ENCODE measurements at places on chromosomes 13 and 19.

- no peak for DNase-seq
Observed at GRCh38 chr13:95642999-95643398, 1.5 kb downstream of the DZIP1 start.

- no peak for DNase-seq
Observed at GRCh38 chr13:100442095-100442832, 146.3 kb downstream of the GGACT start.

GRCh38 chr19:16016226-16017137 is 59.8 kb upstream of the TPM4 start:
- DNase-seq: no peak

DNA sequence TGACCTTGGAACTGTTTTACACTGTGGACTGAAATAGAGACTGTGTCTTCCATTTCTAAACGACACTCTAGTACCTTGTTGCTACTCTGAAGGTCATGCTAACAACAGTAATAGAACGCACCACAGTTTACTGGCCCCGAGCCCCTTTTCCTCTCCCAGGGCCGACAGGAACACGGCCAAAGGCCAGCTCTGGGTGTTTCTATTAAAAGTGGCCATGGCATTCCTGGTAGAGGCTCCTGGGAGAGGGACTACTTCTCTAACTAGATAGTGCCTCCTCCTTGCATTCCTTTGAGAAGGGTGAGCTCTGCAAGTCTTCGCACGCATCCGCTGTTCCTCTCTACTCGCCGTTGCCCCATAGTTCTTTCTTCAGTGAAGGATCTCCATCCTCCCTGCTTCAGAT is 18.7 kb upstream of the SIAH3 start:
- no peak for DNase-seq

DNA sequence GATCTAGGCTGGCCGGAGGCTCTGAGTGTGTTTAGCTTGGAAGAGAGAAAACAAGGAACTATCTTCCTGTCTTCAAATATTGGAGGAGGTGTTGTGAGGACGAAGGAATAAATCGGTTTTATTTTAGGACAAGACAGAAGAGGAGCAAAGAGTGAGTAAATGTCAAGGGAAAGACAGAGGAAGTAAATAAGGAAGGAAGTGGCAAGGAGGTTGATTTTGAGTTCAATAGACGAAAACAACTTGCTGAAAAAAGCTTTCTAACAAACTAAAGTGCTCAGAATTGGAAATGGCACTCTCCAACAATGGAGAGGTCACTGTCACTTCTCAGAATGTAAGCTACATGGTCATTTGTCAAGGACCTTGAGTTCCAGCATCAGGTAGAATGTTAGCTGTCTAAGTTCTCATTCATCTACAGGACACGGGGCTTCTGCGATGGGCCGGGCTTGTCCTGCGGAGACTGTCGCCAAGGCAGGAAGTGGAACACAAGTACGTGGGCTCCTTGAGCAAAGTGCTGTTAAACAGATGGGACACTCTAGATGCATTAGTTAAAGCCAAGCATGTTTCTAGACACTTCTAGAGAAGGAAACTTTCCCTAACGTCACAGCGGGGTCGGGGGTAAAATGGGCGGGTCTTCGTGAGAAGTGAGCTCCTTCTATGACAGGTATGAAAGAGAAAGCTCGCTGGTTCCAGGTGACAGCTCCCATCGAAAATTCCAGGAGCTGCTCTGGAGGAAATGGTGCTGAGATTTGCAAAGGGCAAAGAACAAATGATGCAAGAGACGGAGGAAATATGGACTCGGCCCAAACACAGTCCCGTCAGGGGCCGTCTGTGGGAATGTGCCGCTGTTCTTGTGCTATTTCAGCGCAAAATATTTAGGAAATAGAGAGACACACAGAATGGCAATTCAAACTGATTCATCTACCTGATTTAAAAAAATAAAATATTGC is 103.9 kb upstream of the UBL3 start:
- DNase-seq: no peak

DNA sequence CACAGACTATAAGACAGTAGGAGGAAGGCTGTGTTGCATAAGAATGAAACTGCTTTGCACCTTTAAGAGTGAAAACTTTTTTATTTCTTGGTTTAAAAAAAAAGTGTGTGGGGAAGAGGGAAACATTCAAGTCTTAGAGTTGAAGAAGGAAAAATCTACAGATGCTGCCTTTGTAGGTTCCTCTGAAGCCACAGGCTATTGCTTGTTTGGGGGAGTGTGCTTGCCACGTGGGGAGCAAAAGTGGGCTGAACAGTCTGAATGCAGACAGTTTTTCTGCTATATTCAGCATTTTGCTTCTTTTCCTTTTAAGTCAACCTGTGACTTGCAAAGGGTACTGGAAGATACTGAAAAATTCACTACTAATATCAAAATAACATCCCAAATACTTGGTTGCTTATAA is 36.9 kb downstream of the EFNB2 start:
- DNase-seq: no peak

- DNase-seq: no peak
Observed at GRCh38 chr13:114077099-114077932, 55.1 kb downstream of the RASA3 start.

GRCh38 chr13:38321654-38322053 is 28.0 kb upstream of the UFM1 start:
- DNase-seq: no peak

GRCh38 chr13:26412263-26412662 is 145.2 kb upstream of the WASF3 start:
- DNase-seq: no peak

- no peak for DNase-seq
Observed at GRCh38 chr13:113432506-113433270, 20.6 kb downstream of the ADPRHL1 start.

DNA sequence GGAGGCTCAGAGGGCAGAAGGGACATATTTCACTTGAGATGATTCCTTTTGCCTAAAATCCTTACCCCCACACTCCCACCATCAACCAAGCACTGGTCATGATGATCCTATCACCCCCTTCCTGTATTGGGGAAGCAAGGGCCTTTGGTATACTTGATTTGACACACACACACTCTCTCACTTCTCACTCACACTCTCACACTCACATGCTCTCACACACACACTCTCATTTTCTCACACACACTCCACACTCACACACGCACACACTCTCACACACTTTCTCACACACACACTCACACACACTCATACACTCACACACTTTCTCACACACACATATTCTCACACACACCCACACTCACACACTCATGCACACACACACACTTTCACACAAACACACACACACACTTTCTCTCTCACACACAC is 8.6 kb downstream of the RGCC start:
- no peak for DNase-seq

GRCh38 chr13:24218977-24219376 is 58.5 kb downstream of the SPATA13 start:
- no peak for DNase-seq

GRCh38 chr13:30191491-30192100 is 115.8 kb downstream of the KATNAL1 start:
- DNase-seq: peak; percentile 37

DNA sequence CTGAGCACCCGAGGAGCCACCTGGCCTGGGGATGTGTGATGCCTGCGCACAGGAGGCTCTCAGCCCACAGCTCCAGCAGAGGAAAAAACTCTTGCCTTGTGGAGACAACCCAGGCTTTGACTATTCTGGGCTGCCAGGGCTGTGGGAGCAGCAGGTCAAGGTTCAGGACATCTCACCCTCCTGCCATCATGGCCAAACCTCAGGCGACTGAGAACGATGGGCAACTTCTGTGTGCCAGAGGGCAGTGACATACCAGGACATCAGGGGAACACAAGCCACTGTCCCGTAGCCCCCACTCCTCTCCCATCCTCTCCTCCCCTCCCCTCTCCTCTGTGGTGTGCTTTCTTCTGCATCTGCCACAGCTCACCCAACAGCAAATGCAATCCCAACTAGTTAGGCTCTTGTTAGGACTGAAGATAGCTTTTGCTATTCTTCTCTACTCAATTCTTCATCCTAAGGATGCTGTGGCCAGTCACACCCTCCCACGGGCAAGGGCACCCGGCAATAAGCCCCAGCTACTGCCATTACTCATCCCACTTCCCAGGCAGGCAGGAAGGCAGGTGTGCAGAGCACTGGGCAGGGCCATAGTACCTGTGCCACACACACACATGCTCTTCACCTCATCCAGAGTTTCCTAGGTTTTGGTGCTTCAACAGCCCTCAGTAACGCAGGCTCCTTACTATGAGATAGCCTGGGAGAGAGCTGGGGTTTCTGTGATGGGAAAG is 16.8 kb downstream of the ELL start:
- no peak for DNase-seq

DNA sequence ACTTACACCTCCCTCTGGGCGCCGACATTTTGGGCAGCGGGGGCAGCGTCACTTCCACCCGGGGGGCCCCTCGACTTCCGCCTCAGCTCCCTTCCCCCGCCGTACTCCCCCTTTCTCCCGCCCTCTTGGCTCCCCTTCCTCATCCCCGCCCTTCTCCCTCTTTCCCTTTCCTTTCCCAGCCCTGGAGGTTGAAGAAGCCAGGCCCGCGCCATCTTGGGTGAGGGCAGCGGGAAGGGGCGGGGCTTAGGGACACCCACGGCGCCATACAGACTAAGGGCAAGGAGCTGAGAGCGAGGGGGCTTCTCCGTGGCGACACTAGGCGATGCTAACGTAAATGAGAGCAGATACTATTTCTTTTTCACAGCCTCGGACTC is at the start of gene FIZ1:
TSS of gene FIZ1 (minus strand) at position 50 of the 374 bp plus-strand sequence. CDS start 1,652 bp downstream, outside the sequence.
- peak; percentile 99 for DNase-seq

- DNase-seq: peak; percentile 58
Observed at GRCh38 chr19:49097453-49098288, 12.4 kb downstream of the SNRNP70 start.

DNA sequence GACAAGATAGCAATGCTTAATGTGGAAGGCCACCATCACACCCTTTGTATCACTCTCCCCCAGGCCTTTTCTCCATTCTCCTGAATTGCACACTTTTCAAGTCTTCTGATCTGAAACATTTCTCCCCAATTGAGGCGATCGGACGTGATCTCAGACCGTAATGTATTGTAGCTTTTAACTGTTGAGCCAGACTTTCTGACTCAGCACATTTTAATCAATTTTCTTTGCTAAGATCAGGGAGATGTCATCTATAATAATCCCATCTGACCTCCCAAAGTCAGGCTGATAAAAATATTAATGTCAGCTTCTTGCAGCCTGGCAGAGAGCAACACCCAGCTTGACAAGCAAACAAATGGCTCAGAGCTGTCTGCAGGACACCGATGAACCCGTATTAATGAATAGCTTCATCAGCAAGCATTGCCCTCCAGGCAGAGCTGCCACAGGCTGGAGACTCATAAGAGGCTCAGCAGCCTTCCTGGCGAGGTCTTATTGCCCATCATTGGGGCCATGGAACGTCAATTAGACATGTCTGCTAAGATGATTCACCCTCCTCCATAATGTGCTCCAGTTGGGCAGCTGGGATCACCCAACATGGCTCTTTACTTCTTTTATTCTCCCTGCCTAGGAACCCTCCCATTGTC is 60.2 kb upstream of the UQCRFS1 start:
- DNase-seq: no peak

- DNase-seq: no peak
Observed at GRCh38 chr13:72585254-72585653, 142.2 kb downstream of the MZT1 start.

GRCh38 chr19:2282062-2282861 is at the start of gene PEAK3:
Gene PEAK3, minus strand, starts transcription at chr19:2282175. Its CDS starts 1,244 bp downstream, at chr19:2280931.
- peak; percentile 66 for DNase-seq

DNA sequence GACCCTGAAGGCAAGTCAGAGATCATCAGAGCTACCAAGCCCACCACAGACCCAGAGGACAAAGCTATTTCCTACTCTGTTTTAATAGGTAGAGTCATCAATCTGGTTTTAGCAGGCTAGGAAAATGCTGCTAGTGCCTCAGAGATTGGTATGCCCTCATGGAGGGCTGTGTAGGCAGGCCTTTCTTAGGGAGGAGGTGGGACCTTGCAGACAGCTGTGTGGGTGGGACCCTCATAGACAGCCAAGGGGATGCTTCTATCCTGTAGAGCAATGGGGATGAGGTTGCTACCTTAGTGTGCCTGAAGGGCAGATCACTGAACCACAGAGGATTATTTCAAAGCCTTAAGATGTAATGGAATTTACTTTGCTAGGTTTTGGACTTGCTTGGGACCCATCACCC is 534.9 kb upstream of the KLF12 start:
- DNase-seq: no peak

DNA sequence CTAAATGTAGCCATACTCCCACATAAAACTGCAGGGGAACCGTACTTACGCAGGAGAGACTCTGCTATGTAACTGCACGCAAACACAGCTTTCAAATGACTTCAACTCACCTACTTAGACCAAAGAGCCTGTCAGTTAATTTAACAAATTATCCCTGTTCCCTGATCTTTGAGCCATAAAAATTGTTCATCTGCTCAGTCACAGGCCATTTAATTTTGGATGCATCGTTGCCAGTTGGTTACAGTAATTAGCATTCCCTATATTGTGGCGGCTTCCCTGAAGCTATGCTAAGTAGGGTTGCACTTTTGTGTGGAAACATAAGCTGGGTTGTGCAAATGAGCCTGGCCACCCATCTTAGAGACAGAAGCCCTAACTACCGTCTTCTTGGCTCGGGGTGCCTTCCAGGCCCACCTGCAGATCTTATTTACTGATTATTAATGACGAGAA is 21.2 kb upstream of the OBI1 start:
- no peak for DNase-seq

- no peak for DNase-seq
Observed at GRCh38 chr13:50376895-50377575, 361.8 kb downstream of the KCNRG start.

DNA sequence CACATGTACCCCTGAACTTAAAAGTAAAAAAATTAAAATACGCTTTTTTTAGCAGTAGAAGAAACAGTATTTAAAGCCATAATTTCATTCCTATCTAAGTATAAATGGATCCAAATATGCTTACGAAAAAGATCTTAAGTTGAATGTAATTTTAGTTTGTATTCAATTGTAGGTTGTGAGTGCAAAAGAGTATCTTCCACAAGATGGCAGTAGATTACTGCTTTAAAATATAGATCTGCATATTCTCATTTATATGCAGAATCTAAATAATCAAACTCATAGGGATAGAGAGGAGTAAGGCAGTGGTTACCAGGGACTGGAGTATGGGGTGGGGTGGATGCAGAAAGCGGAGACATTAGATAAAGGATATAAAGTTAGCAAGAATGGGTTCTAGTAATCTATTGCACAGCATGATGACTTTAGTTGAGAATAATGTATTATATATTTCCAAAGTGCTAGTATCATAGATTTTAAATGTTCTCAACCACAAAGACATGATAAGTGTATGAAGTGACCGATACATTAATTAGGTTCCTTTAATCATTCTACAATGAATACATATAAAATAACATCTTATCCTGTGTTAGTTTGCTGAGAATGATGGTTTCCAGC is 14.2 kb downstream of the OR7A17 start:
- peak; percentile 21 for DNase-seq

- DNase-seq: no peak
Observed at GRCh38 chr13:87878706-87879105, 207.5 kb downstream of the SLITRK5 start.

GRCh38 chr13:52921194-52921593 is 72.8 kb upstream of the PCDH8 start:
- no peak for DNase-seq

DNA sequence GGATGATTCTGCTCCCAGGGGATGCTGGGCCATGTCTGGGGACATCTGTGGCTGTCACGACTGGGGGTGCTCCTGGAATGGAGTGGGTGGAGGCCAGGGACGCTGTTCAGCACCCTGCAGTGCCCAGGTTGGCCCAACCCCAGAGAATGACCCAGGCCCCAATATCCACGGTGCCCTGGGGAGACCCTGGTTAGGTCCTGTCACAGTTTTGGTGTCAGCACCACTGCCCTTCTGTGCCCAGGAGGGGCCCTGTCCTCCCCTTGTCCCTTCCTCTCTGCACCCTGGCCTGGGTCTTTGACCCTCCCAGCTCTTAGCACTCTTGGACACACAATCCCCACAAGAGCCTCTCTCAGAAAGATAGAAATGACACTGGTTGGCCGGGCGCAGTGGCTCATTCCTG is 85.3 kb downstream of the GADD45B start:
- DNase-seq: no peak

All from foreskin fibroblast (primary cell).